ENCODE measurements at places on chromosomes 3 and 15.
A peak's percentile ranks its signal among the peaks of the same experiment; 100 is the strongest.

DNA sequence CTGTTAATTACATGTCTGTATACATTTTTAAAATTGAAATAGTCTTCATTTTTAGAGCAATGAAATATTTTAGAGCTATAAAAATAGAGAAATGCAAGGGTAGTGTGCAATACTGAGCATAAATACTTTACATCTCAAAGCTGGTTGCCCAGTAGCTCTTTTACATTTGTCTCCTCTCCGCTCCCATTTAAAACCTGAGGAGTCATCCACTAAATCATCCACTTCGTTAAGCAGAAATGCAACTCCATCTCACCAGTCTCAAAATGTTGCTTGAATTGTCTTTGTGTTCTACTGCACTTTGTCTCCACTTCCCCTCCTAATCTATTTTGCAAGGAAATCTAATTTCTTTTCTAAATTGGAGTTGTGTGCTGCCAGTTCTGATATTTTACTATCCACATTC is 563.6 kb downstream of the VGLL3 start:
- DNase-seq, result no peak

GRCh38 chr15:46853600-46853999 is 863.7 kb upstream of the SEMA6D start:
- no peak for DNase-seq

GRCh38 chr3:120846073-120846472 is 61.9 kb upstream of the STXBP5L start:
- DNase-seq, result no peak

DNA sequence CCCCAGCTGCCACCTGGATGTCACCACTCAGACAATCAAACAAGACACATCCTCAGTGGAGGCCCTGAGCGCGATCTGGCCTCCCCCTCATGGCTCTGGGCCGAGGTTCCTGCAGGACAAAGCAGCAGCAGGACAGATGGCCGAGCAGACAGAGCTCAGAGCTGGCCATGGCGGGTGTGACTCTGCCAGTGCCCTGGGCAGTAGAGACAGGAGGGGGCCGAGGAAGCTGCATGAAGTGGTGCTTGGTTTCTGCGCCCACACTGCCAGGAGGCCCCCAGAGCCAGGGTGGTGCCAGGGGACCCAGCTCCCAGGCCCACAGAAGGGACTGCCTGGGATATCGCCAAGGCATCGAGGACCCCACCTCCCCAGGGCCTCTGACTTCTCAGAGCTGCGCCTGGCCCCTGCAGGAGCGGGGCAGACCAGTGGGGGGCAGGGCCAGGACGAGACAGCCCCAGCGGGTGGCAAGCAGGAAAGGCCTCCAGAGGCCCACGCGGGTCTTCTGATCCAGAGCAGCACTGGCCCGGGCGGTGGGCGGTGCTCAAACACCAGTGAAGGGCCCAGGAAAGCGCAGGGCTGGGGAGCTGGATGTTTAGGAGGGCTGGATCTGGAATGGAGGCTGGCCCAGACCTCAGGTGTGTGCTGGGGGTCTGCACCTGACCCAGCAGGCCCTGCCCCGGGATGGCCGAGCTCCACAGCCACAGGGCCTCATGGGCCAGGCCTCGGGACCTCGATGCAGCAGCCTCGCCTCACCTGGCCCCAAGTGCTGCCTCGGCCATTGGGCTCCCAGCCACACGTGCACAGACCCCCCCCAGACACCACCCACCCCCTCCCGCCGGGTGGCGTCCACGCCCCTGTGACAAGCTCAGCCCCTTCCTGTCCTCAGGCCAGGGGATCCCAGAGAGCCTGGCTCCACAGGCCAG is 76.0 kb downstream of the GOLGA8G start:
- peak; percentile 20 for DNase-seq

GRCh38 chr3:43053291-43053690 is 52.6 kb downstream of the POMGNT2 start:
- no peak for DNase-seq

GRCh38 chr15:85492406-85492805 is 112.0 kb downstream of the AKAP13 start:
- no peak for DNase-seq

- no peak for DNase-seq
Measured at GRCh38 chr3:150372722-150373121, 35.4 kb upstream of the TSC22D2 start.

- no peak for DNase-seq
Measured at GRCh38 chr3:19267040-19267439, 118.7 kb downstream of the KCNH8 start.

GRCh38 chr3:119035014-119035346 is 334 bp upstream of the IGSF11 start:
- DNase-seq, result no peak

GRCh38 chr3:190012314-190012782 is 108.3 kb downstream of the P3H2 start:
- DNase-seq, result no peak

DNA sequence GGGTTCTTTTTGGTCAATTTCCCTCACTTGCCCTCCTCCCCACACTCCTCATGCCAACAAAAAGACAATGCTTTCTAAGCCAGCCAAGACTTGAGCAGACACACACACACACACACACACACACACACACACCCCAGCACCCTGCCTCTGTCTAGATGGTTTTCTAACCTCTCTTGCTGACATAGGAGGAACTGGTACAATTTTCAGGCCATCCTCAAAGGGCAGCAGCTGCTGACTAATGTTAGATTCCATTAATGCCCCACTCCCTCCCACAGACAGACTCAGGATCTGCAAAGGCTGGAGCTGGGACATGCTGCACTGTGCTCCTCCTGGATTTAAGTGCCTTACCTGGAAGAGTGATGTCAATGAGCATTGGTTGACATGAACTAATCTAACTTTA is 438.4 kb downstream of the OCA2 start:
- no peak for DNase-seq

DNA sequence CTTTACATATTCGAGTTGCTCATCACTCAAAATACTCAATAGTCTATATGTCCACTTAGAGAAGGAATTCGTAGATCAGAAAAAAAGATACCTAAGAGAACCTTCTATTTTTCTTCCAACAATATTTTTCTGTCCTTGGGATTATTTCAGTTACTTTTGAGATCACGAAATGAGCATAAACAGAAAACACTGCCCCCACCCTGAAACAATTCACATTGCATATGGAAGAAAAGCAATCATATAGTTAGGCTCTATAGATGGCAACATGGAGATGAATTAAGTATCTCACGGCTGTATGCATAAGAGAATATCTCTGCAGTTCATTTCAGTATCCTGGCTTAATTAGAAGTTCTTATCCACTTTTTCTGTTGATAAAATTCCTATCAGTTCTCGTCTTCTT is 391.1 kb downstream of the FGF12 start:
- DNase-seq, result no peak

GRCh38 chr3:188411750-188412149 is 257.8 kb downstream of the LPP start:
- no peak for DNase-seq

GRCh38 chr3:104521606-104522336 is 844.9 kb upstream of the ALCAM start:
- no peak for DNase-seq

- no peak for DNase-seq
Measured at GRCh38 chr15:58159827-58160386, 21.7 kb downstream of the AQP9 start.

GRCh38 chr3:157499342-157499963 is 3.8 kb downstream of the VEPH1 start:
- DNase-seq, result peak; percentile 55

DNA sequence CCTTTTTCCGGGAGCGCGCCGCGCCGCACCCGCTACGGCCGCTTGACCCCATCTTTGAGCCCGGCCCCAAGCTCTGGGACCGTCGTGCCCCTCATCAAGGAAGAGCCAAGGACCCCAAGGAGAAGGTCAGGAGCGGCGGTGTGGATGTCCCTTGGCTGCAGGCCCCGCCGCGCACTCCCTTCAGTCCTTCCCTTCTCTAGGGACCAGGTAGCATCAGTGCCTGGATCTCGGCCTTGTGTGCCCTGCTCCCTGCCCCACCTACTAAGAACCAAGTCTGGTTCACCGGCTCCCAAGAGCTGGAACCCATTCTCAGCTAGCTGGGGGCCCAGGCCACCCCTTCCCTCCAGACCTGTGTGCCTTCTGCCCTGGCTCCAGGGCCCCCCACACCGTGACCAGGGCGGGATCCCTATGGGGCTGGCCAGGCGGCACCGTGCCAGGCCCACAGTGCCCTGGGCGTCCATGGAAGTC is 69.3 kb upstream of the CGNL1 start:
- DNase-seq, result no peak

DNA sequence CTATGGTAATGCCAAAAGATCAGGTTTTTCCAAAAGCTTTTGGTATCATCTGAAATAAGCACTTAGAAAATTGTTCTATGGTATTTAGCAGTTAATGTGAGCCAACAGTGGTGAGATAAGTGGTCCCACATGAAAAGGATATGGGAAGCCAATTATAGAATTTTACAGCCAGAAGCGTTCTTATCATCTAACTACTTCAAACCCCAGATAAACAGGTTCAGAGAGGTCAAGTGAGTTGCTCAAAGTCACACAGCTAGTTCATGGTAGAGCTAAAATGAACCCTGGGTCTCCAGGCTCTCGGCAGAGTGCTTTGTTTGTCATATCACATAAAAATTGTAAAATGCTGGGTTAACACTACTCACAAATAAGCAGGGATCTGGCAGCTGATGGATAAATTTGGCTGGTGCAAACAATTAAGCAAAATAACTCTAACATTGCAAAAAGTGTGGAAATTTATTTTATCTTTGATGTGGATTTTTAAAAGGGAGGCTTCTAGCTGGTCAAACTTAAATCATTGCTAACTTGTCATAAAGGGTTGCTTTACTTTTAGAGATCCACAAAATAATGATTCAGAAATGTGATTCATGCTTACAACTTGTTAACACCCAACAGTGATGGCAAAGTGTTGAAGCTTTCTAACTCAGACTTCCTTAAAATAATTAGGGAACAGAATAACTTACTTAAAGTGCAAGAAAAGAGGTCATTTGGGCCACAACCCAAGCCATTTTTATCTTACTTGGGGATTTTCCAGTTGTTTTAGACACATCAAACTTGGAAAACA is 202.8 kb upstream of the TBC1D5 start:
- DNase-seq, result no peak

- DNase-seq, result no peak
Measured at GRCh38 chr15:62799919-62800318, 242.6 kb upstream of the TPM1 start.

DNA sequence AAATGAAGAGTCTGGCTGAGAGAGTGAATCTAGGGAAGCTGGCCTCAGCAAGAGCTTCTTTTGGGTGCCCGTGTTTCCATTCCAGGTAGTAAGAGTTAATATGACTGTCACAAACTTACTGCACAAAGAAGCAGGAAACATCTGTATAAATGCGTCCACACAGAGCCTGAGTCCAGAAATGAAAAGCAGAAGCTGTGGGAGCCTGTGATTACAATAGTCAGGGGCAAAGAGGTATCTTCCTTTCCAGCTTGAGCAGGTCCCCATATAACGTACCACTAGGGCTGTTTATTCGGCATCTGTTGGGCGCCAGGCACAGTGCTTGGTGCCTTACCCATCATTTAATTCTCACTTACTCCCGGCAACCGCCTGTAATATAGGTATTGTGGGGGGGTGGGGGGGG is 40.5 kb upstream of the B3GNT5 start:
- no peak for DNase-seq

DNA sequence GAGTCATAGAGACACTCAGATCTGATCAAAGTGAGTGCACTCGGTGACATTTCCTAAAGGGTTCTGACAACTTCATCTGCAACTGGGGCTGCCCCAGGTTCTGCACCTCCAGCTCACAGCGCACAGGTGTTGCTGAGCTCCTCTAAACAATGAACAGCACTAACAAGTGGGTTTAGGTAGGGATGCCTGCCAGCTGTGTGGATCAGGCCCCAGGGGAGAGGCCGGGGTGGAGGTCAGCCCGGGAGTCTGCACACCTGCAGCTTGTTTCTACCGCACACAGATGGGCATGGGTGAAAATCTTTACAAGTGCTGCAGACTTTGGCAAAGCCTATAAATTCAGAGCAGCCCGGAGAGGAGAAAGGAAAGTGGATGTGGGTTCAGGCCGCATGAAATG is 355 bp downstream of the FBXW12 start:
- no peak for DNase-seq

DNA sequence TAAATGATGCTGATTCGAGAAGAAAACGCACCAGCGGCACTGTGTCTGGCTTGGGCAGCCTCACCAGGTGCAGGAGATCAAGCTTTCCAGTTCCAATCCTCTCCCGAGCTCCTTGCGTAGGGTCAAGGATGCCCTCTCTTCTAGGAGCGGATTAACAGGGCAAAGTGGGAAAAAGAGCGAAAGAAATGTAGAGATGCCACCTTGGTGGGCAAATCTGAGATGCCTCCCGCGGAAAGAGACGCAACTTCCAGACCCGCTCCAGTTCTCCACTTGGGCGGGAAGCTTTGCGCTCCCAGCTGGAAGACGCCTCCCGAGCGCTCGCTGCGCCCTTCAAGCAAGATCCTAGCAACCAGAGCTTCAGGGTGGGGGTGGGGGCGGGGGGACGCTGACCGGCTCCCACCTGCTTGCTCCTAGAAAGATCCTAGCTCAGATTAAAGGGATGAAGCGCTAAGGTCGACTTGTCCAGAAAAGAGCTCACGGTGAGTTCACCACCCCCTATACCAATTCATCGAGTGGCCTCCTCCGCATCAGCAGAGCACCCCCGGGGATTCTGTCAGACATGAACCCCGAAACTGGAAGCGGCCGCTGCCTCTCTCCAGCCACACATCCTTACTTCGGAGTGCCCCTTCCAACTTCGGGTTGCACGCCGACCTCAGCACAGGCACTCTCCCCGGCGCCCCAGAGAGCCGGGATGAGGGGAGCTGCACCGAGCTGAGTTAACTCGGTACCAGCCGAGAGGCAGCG is 769 bp downstream of the TAFA4 start:
- peak; percentile 9 for DNase-seq

DNA sequence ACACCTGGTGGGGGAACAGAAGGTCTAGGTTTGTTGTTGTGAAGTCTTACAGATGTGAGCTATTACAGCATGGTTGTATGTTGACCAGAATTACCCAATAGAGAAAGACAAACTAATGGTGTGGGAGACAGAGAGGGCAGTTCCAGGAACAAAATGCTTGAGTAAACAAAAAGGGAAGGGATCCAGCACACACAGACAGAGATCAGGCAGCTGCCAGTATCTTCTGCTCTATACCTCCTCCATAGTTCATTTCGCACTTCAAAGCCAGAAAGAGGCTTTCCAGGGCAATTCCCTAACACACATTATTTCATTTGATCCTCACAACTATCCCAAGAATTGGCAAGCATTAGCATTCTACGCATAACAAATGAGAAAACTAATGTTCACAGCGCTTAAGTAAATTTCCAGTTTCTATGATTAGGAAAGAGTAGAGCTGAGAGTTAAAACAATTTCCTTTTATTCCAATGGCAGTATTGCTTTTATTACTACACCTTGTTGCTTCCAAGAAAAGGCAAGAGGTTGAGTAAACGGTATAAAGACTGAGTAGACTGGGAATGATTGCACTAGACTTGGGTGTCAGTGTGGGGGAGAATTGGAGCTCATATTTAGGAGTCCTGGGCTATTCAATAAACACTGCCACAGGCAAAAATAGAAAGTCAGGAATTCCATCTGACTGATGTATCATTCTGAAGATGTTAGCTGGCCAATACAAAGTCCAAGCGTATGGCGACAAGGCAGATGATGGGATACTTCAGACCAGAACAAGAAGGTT is 39.7 kb upstream of the ZNF280D start:
- no peak for DNase-seq

Data from endothelial cell (in vitro differentiated cells).